ENCODE measurements at places on chromosomes 1 and 21. TPM values are rescaled to one million over a fixed set of nuclear protein-coding genes. Genes with fewer than 3 reads are reported as not detected.
A peak's percentile ranks its signal among the peaks of the same experiment; 100 is the strongest.

DNA sequence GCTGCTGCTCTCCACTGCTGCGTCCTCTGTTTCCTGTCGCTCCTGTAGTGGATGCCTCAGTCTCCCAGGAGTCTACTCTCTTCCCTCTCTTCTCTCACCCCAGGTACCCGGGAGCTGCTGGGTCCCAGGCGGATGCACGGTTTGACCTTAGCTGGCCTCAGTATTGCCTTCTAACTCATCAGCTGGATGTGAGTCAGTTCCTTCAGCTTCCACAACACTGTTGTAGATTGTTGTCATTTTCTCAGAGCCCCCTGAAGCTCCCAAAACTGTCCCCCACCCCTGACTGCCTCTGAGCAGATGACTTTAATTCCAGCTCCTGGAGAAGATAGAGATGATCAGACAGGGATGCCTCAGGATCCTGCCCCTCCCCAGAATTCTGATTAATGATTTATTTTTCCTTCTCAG is 7.2 kb downstream of the CNIH3 start:
- no peak for DNase-seq

- no peak for DNase-seq
Measured at GRCh38 chr1:44890007-44890406, 47.0 kb upstream of the PTCH2 start.

- DNase-seq: no peak
Measured at GRCh38 chr1:32197074-32197473, 3.3 kb upstream of the CCDC28B start.

DNA sequence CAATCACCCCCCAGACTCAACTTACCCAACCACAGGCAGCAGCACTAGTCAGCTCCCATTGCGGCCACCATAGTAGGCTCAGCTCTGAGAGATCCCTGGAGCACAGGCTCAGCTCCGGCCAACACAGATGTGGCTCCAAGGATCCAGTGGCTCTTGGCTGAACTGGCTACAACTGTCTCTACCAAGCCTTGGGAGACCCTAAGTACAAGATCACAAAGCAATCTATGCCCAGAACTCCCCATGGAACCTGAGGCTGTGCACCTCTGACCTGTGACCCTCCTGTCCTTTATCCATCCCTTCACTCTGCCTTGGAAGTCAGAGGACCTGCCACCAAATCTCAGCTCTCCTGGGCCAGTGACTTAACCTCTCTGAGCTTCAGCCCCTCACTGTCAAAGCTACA is 61.8 kb upstream of the GJB5 start:
- DNase-seq: no peak

GRCh38 chr1:226134170-226135058 is 52.1 kb downstream of the ACBD3 start:
- no peak for DNase-seq

- no peak for DNase-seq
Measured at GRCh38 chr1:71522721-71523120, 441.9 kb upstream of the ZRANB2 start.

DNA sequence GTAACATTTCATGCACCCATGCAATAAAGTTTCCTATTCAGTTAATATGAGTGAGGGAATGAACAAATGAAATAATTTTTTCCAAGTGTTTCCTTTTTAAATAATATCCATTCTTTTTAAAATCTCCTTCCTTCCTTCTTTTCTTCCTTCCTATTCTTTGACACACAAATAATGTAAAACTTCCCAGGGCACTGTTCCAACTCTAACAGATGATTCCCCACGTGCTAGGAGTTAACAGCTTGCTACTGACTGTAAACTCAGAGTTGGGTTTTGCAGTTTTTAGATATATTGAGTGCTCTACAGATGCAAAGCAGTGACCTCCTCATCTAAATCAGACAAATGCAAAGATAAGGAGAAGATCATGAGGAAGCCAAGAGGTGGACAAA is 54.0 kb upstream of the POU2F1 start:
- DNase-seq: no peak

DNA sequence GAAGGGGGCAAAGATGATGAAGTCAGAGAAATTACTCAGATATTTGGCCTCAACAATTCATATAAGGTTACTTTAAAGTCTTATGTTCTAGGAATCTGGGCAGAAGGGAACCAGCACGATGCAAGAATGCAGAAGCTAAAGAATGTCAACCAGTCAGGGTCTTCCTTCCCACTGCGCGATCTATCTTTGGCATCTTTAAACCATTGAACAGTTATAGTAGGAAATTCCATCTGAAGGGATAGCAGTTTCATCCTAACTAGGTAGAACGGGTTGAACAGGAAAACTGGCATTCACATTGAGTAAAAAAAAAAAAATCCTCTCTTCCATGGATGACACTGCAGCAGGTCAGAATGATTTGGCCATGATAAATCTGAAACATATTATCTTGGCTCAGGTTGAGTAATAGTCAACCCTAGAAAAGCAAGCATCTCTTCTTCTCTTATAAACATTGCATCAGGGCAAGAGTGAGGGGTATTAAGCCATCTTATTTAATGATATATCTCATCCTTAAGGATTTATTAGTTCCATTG is 6.3 kb downstream of the CRCT1 start:
- DNase-seq: no peak

DNA sequence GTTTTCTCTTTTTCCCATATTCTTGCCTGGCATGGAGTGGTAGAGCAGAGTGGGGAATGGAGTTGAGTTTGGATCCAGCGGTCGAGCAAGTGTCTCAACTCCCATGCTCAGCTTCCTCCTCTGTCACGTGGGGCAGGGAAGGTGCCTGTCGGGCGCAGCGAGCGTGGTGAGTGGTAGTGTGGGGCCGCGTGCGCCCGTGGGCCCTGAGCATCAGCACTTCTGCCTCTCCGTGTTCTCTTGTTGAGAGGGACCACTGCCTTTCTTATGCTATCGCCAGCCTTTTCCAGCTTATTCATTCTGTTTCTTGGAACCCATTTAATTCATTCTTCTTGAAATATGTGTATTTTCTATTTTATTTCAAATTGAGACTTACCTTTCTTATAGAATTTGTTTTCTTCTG is 65.1 kb downstream of the ADARB1 start:
- no peak for DNase-seq

- peak; percentile 72 for DNase-seq
Measured at GRCh38 chr1:154869351-154870114, 548 bp downstream of the KCNN3 start.

GRCh38 chr1:117633423-117633822 is 27.6 kb downstream of the TENT5C start:
- no peak for DNase-seq

- DNase-seq: peak; percentile 60
Measured at GRCh38 chr1:229664133-229664689, 38.2 kb downstream of the URB2 start.

DNA sequence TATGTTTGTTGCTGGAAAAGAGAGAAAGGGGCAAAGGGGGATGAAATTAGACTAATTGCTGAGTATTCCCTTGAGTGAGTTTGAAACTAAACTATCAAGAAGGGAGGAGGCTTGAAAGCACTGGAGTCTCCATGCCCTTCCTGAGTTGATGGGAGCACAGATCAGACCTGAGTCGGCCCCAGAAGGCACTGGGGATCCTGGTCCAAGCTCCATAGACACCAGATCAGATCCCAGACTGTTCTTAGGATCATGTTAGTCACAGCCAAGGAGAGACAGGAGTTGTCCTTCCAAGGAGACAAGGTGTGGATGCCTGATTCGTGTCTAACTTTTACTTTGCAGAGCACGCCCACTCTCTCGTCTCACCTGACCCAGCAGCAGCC is 152.3 kb downstream of the NR5A2 start:
- DNase-seq: no peak

GRCh38 chr1:86621286-86621685 is 74.4 kb downstream of the CLCA4 start:
- no peak for DNase-seq

DNA sequence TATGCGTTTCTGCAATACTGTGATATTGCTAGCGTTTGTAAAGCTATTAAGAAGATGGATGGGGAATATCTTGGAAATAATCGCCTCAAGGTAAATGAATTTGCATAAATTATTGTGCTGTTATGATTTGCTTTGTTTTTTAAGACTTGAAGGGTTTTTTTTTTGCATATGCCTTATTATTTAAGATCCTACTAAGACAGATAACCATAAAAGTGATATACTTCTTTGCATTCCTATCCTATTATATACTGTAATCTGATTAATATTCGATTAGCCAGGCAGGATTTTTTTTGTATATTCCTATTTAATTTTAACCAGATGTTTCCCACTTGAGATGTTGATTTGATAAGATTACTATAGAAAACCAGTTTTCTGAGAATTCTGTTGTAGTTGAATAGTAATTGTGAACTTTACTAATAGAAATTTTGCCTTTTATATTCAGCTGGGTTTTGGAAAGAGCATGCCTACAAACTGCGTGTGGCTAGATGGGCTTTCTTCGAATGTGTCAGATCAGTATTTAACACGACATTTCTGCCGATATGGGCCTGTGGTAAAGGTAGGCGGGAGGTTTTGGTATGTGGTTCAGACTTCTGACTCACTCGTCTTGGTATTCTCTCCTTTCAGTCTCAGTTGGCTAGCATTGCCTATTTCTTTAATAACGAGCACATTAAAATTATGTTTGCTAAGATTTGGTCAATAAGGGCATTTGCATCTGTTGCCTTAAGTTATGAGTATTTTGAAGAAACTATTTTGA is 56.8 kb downstream of the ZBTB17 start:
- DNase-seq: no peak

DNA sequence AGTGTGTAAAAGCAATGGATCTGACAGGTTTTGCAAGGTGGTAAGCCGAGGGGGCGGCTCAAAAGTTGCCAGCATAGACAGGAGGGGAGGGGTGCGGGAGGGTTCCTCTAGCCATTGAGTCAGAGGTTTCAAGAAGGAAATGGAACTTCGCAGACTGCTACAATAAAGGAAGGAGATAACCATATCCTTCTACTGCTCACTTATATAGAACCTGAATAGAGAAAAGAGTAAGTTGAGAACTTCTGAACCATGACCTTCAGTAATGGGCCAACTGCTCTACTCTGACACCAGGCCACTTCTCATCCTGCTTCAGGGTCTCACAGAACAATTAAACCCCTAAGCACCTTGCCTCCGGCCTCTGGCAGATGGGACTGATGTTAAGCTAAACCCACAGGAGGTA is 26.3 kb upstream of the BCAR3 start:
- DNase-seq: no peak

PLOD1 gene
- 66.1 TPM for total RNA-seq

GSTM2 gene
- total RNA-seq: 70.8 TPM

NOS1AP gene
- 4.6 TPM for total RNA-seq

DMBX1 gene
- total RNA-seq: not detected

SPRR1B gene
- total RNA-seq: not detected

IQCC gene
- 0.97 TPM for total RNA-seq

Data from Right ventricle myocardium superior (tissue), 1 donor.